Omental fat pad (tissue), 4 donors: ENCODE measurements at places on chromosomes 1 and 21. TPM values are rescaled to one million over a fixed set of nuclear protein-coding genes. Genes with fewer than 3 reads are reported as not detected.

The ZNF695 gene
- total RNA-seq = 0.12 TPM

The NCAM2 gene
- 1.2 TPM for total RNA-seq

- DNase-seq = no peak
Observed at GRCh38 chr1:205430696-205431305, 8.9 kb upstream of the LEMD1 start.

GRCh38 chr1:20346433-20346832 lies 55.8 kb downstream of the VWA5B1 start:
- no peak for DNase-seq

The AMPD1 gene
- total RNA-seq = not detected

The SSBP3 gene
- 32.6 TPM for total RNA-seq

DNA sequence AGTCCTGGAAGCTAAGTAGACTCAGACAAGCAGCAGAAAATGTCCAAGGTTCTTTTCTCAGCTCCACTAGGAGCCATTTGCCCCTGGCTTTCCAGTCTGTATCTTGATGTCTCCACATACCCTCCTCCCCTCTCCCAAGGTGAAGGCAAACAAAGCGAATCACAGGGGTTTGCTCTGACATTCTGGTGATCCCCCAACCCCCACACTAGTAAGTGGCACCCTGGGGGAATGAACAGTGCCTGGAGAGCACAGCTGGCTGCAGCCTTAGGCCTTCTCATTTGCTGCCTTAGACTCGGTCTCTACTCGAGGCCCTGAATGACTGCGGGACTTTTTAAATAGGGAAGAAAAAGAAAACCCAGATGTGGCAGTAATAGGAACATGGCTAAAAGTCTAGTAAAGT lies 15.3 kb downstream of the ERI3 start:
- DNase-seq = no peak

DNA sequence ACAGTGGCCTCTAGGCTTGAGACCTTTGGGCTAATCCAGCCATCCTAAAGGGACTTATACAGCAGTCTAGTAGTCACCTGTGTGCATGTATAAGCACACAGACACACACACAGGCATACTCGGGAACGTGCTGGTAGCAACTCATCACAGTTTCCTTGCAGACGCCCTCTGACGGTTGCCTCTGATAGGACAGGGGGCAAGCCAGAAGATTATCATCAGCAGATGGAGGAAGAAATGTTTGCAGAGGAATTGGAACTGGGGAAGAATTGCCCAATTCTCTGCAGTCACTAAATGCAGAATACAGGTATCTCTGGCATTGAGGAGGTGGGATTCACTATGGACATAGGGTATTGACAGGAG lies 222.2 kb downstream of the C1orf94 start:
- no peak for DNase-seq

- DNase-seq = no peak
Observed at GRCh38 chr1:40858856-40859416, 3.2 kb downstream of the CITED4 start.

DNA sequence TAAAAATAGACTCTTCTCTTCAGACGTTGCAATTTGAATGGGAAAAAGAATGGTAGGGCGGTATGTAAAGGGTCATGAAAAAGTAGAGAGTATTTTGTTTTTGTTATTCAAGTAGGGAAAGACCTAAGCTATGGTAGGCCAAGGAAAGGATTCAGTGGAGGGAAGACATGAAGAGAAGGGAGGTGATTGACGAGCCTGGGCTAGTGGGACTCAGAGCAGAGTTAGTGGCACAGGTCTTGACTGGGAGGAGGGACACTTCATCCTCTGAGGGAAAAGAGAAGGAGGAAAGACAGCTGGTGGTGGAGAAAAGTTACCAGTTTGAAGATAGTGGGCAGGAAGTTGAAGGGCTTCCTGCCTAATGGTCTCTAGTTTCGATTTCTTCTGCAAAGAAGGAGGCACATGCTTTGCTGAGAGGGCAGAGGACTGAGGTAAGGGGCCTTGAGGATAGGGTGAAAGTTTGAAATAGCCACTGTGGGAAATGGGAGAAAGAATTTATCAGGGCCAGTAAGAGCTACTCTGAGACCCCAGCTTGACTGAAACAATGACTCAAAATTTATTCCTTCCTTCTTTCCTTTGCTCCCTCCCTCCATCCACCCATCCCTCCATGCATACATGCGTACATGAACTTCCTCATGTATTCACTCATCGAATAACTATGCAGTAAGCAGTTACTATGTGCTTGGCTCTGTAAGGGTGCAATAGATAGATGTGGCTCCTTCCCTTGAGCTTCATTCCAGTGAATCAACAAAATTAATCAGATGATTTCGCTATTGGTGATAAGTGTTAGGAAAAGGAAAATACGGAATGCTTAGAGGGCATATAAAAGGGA lies 4.2 kb downstream of the CD48 start:
- DNase-seq = no peak

The CD101 gene
- 2.0 TPM for total RNA-seq

GRCh38 chr1:222079566-222079965 lies 337.7 kb upstream of the DUSP10 start:
- DNase-seq = no peak

The ZBTB7B gene
- total RNA-seq = 46.6 TPM

GRCh38 chr1:48792961-48793360 lies 16.3 kb upstream of the BEND5 start:
- no peak for DNase-seq

DNA sequence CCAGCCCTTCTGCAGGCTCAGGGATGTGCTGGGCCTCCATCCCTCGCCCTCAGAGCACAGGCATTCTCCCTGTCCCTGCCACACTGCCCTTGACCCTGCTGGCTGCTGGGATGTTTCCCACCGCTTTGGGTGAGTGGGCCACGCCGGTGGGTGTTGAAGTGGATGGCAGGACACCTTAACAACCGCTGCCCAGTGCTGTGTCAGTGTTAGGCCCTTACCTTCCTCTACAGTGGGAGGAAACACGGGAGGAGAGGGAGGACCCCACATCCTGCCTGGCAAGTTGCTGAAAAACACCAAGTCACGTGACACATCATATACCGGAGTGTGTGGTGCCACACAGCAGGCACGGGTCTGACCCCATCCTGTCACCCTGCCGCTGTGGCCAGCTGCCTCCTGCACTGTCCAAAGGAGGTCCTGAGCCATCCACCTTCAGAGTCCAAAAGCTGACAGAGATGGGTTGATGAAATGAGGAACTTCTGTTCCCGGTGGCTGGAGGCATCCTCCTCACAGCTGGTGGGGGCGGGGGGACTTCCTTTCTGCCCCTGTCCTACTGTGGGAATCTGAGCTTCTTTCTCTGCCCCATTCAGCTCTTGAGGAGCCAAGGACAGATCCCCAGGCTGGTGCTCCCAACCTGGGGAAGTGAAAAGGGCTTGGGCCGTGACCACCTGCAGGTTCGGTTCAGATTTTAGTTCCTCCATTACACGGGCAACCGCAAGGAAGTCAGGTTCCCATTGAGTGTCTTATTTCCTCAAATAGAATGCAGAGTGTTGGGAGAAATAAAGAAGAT lies 3.2 kb upstream of the THEMIS2 start:
- DNase-seq = no peak

DNA sequence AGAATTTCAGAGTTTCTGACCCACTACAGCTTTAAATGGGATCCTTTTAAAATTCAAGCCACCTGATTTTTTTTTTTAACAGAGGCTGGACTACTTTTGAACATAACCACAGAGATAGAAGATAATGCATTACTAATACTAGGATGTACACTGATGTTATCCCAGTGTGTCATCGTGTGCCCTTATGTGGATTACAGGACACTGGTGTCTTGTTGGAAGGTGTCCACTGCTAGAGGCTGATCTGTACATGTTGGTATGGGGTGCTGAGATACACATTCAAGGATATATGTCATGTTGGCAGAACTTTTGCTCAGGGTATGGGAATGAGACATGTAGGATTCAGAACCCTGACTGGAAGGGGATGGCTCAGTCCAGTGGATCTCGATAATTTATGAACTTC lies 56.3 kb downstream of the INAVA start:
- no peak for DNase-seq

- no peak for DNase-seq
Observed at GRCh38 chr1:86389307-86389706, 6.8 kb downstream of the ODF2L start.

GRCh38 chr1:84940481-84940880 lies 47.5 kb upstream of the LPAR3 start:
- DNase-seq = no peak

The SAMD11 gene
- total RNA-seq = 1.1 TPM

GRCh38 chr1:58460469-58460868 lies 86.1 kb downstream of the OMA1 start:
- DNase-seq = no peak

- no peak for DNase-seq
Observed at GRCh38 chr1:60059468-60059867, 14.1 kb downstream of the C1orf87 start.
